Stimulated activated CD8-positive, alpha-beta memory T cell treated with anti-CD3 and anti-CD28 coated beads, Interleukin-7, amount 100 ng/mL, for 1 hour (primary cell): ENCODE measurements at places on chromosomes 4 and X.

- DNase-seq, result no peak
Measured at GRCh38 chr4:147733716-147734344, 1.9 kb downstream of the ARHGAP10 start.

- no peak for DNase-seq
Measured at GRCh38 chrX:148043271-148043855, 62.2 kb downstream of the FMR1NB start.

GRCh38 chr4:17077105-17077504, 178.7 kb upstream of the LDB2 start:
- DNase-seq, result no peak

GRCh38 chrX:98203800-98204199, 1320.1 kb downstream of the RPA4 start:
- no peak for DNase-seq

DNA sequence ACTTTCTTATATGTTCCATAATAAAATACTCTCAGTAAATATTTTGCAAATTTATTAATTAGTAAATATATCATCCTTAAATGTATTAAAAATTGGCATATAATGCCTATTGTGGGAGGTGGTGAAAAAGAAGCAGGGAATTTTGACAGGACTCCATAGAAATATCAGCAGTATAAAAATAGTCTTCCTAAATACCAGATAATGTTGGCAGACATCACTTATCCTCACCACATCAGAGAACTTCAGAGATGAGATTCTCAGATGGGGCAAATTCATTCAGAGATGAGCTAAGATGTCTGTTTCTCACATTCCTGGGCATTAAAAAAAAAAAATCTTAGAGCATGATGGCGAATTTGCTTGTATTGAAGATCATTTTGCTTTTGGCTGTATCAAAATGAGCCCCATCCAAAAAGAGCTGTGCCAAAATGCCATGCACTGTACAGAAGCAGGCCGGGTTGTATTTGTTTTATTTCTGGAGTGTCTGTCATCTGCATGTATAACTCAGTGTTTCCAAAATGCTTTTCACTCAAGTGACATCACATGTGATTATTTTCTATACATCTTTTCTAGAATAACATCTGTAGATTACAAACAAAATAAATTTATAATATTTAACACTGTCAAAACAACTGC, 41.7 kb downstream of the ATP8A1 start:
- DNase-seq, result no peak

GRCh38 chrX:10230222-10230621, 73.4 kb downstream of the CLCN4 start:
- no peak for DNase-seq

DNA sequence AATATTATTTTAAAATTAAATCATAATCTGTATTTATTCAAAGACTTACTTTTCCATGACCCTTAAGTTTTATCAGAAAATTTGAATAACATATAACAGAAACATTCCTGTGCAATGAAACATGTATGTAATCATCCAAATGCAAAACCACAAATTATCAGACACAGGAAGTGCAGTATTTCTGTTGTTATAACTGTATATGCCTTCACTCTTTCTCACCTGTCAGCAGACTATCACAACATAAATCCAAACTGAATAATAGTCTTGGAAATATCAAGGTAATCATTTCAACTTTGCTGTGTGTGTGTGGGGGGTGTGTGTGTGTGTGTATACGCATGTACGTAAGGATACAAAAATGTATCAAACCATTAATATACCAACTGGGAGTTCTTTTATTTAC, 285.9 kb downstream of the SLC7A11 start:
- DNase-seq, result no peak

DNA sequence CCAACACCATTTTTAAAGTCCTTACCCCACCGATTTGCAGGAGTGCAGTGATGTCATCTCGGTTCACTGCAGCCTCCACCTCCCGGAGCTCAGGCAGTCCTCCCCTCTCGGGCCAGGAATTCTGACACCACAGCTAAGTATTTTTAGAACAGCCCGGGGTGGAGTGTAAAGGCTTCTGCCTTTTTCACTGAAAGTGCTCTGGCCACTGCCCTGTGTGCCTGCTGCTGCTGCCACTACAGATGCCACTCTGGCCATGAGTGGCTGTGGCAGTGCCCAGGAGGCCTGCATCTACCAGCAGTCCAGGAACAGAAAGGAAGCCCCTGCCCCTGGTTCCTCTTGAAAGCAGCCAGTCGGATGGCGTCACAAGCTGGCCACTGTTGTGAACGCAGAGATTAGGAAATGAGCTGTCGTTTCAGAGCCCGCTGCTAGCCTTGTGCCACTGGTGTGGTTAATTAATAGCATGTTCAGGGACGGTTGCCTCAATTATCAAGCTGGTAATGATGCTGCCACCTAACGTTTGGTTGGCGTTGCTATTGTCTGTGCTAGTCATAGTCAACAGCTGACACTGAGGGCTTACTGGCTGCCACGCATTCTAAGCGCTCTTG, 23.6 kb upstream of the TBC1D14 start:
- DNase-seq, result no peak

GRCh38 chr4:36133658-36134057, 110.7 kb downstream of the ARAP2 start:
- no peak for DNase-seq

DNA sequence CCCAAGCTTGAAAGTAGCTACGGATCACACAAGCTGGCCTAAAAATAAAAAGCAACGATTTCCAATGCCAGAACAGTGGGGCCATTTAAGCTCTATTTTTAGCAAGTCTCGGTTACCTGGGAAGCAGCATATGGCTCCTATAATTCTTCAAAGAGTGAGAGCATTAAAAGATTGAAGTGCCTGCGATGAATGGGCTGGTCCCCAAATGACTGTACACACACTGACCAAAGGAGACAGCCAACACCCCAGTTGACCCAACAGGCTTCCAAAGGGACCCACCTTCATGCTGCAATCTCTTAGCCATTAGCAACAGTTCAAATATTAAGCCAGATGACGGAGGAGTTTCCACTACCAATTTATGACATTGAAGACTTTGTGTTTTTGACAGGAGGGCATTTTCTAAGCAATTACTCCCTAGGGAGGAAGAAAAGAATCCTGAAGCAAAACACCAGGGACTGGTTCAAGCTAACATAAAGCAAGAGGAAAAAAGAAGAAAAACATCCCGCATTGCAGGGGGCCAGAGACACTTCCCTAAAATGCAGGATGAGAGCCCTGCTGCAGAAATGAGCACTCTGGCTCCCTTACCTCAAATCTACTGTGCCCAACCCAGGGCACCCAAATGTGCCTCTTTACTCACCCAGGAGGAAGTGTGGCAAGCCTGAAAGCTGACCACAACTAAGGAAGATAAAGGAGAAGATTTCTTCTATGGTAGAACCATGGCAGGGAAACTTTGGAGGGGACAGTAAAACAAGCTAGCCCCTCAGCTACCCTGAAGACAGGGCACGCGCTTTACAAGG, 21.6 kb downstream of the SH3KBP1 start:
- no peak for DNase-seq

GRCh38 chr4:182348779-182349326, 105.7 kb downstream of the TENM3 start:
- no peak for DNase-seq

DNA sequence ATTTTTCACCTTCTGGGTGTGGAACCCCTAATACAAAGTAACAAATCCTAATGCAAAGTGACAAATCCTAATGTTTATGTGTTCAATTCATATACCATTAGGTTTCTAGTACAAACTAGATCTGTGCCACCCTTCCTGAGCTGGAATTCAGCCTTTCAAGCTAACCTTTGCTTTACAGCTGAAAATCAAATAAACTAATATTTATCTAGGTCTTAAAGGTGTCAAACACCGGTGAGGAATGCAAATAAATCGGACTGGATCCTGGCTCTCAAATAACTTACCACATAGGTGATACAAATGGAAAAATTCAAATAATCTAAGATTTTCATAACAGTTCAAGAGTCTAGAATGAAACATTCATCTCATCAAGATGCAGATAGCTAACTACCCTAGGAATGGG, 11.6 kb downstream of the IRF2 start:
- no peak for DNase-seq

- DNase-seq, result no peak
Measured at GRCh38 chr4:111960241-111960667, 185.0 kb upstream of the FAM241A start.

DNA sequence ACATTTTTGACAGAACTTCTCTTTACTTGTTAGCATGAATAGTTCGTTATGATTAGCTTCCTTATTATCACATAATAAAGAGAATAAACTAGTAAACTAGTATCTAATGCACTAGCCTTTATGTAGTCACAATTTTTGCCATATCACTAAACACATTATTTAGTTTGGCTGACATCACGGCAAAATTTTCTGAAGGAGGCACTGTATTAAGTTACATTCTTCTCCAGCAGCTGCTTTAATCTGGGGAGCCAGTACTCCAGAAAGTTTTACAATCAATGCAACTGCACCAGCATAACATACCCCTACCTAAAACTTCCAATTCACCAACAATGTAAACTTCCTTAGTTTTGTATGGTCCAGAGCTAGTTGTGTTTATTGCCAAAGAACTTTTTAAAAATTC, 87.8 kb downstream of the FIP1L1 start:
- no peak for DNase-seq

DNA sequence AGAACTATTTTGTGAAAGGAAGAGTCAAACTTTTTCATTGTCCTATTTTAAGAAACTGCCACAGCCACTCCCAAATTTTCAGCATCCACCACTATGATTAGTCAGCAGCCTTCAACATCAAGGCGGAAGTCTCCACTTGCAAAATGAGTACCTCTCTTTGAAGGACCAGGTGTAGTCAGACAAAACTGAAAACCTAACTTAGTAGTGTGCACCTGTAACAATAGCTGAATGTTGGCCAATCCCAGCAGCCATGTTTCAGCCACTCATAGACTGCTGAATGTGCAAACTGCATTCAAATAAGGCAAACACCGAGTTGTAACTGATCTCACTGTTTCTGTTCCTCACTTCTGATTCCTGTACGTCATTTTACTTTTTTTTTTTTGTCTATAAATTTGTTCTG, 341.1 kb downstream of the IL15 start:
- no peak for DNase-seq

DNA sequence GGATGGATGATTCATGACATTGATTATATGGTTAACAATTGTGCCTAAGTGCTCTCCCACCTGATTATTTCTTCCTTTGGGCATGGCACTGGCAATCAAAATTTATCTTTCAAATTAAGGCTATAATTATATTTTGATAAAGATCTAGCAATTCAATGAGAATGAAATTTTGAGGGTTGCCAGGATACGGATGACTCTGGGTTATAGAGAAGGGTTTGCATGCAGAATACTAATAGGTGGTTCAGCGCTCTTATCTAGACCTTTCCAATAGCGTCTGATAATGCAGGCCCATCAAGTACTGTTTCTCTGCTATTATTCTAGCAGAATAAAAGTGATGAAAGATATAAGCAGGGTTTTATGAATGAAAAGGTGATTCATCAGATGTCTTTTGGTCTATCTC, 74.9 kb upstream of the SCML1 start:
- DNase-seq, result no peak

GRCh38 chrX:134636851-134637250, 21.4 kb downstream of the PLAC1 start:
- DNase-seq, result no peak

- no peak for DNase-seq
Measured at GRCh38 chr4:51885363-51885762, 42.4 kb downstream of the DCUN1D4 start.

GRCh38 chr4:185112104-185112503, 31.0 kb upstream of the SLC25A4 start:
- no peak for DNase-seq

GRCh38 chrX:54248309-54248708, 65.3 kb upstream of the FAM120C start:
- DNase-seq, result no peak

GRCh38 chr4:53234669-53235068, 131.2 kb downstream of the SCFD2 start:
- no peak for DNase-seq

- DNase-seq, result no peak
Measured at GRCh38 chr4:77152421-77152820, 4.6 kb upstream of the CCNG2 start.

GRCh38 chr4:128862608-128863311, 53.3 kb downstream of the JADE1 start:
- DNase-seq, result no peak
